ENCODE measurements at places on chromosomes 4 and X.

GRCh38 chr4:75142850-75143249, 209.9 kb downstream of the PARM1 start:
- no peak for DNase-seq

DNA sequence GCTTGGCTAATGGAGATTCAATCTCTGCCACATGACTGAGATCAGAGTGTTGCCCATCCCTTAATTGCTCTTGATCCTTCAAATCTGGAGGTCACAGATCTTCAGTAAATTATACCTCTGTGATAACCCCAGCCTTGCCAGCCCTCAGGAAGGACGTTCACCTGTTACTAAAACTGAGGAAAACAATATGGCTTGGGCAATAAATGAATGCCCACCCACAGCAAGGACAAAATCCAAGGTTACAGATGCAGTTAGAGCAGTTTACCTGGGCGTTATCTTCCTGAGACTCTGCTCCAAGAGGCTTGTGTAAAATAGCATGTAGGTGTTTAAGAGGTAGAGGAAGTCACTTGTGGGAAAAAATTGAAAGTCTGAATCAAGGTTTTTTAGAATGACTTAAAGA, 69.3 kb upstream of the MAOA start:
- no peak for DNase-seq

DNA sequence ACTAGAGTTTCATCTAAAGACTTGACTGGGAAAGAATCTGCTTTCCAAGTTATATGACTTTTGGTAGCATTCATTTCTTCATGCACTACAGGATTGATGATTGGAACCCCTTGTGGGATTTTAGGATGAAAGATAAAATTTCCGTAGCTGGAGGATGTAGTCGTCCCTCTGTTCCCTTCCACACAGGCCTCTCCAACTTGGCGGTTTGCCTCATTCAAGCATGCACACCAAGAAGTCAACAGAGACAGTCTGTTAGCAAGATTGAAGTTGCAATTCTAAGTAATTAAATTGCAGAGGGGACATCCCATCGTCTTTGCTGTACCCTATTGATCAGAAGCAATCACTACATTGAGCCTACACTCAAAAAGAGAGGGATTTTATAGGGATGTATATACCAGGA, 777.4 kb upstream of the HS3ST1 start:
- no peak for DNase-seq

DNA sequence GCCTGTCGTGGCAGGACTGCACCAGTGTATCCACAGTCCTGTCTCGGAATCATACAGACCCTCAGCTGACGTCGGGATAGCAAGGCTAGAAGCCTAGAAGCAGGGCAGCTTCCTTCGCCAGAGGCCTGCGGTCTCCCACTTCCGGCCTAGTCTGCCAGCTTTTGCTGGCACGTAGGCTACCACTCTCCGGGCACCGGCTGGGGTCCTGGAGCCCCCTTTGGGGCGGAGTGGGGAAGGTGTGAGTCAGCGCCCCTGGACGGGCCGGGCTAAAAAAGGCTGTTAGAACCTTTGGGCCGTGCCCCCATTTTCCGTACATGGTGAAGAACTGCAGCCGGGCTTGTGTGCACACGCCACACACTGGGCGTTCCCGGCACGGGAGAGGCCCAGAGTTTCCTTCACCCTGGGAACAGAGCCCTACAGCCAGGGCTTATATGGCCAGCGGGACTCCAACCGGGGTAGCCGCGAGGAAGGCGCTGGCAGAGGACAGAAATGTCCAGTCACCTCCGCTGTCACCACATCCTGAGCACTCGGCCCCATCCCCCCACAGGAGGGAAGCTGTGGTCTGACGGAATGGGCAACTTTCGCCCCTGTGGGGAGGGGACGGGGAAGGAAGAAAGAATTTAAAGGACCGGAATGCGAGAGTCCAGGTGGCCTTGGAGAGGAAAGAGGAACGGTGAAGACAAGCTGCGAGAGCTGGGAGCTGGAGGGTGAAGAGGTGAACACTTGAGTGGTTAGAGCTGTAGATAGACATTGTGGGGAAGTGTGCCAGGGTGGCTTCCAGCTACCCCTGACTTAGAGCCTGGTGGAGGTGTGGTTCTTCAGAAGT, 4.6 kb downstream of the MAGIX start:
- DNase-seq, result peak; percentile 86

- no peak for DNase-seq
These were observed 115.8 kb downstream of the PPARGC1A start for GRCh38 chr4:23773884-23774636.

Measured in RKO (cell line).